Activated CD8-positive, alpha-beta T cell treated with anti-CD3 and anti-CD28 coated beads for 36 hours (primary cell): ENCODE measurements at places on chromosomes 1 and 21.

GRCh38 chr1:182680408-182680807 lies 4.0 kb downstream of the RGS8 start:
- DNase-seq: no peak

- no peak for DNase-seq
Observed at GRCh38 chr21:24395320-24395923, 1211.9 kb downstream of the MRPL39 start.

GRCh38 chr1:168599641-168600040 lies 23.2 kb downstream of the XCL1 start:
- DNase-seq: no peak

DNA sequence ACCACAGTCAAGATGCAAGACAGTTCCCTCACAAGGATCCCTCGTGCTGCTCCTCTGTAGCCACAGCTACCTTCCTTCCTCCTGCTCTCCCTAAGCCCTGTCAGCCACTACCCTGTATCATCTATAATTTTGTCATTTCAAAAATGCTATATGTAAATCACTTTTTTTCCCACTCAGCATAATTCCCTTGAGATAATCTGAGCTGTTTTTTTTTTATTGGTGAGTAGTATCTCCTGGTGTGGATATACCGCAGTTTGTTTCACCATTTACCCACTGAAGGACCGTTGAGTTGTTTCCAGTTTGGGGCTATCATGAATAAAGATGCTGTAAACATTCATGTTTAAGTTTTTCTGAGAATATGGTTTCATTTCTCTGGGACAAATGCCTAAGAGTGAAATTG lies 88.2 kb downstream of the HUNK start:
- DNase-seq: no peak

GRCh38 chr1:93585059-93585966 lies 96.3 kb downstream of the BCAR3 start:
- no peak for DNase-seq

GRCh38 chr1:10947691-10948462 lies 64.6 kb upstream of the TARDBP start:
- no peak for DNase-seq

DNA sequence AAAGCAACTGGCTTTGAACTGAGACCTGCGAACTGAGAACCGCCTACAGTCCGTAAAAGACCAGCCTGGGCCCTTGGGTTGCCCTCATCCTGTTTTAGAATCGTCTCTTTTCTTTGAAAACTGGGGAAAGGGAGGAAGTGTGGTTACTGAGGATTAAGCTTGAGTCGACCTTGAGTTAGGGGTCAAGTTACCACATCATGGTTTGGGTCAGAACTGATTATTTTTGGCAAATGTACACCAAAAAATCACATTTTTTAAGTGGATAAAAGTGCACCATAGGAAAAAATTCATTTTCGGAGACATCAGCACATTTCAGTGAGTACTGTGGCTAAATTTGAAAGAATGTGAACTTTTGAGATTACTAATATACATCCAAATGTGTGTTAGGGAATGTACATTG lies 76.9 kb upstream of the KAZN start:
- no peak for DNase-seq

GRCh38 chr1:156143765-156144489 lies 9.5 kb upstream of the SEMA4A start:
- no peak for DNase-seq

DNA sequence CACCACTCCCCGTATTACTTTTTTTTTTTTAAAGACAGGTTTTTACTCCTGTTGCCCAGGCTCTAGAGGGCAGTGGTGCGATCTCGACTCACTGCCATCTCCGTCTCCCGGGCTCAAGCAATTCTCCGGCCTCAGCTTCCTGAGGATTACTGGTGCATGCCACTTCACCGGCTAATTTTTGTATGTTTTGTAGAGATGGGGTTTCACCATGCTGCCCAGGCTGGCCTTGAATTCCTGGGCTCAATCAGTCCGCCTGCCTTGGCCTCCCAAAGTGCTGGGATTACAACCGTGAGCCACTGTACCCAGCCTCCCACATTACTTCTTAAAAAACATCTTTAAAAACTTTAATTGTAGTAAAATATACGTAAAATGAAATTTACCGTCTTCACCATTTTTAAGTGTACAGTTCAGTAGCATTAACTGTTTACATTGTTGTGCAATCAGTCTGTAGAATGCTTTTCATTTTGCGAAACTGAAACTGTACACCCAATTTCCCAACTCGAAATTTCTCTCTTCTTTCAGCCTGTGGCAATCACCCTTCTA lies 77.0 kb downstream of the ZMYM4 start:
- no peak for DNase-seq

DNA sequence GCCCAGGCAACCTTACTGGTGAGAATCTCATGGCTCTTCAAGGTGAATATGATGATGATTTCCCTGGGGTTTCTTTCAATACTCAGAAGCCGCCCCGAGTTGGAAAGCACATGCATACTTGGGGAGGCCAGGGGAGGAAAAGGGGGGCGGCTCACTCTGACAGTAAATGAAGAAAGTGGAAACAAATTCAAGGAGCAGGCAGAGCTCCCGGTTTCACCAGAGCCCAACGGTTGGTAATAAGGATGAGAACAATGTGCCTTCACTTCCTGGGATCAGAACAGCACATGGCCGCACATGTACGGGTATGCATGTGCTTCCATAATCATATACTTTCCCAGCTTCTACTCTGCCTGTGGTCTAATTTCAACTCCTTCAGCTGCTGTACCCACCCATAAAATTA lies 3.8 kb upstream of the ARHGEF2 start:
- DNase-seq: no peak

DNA sequence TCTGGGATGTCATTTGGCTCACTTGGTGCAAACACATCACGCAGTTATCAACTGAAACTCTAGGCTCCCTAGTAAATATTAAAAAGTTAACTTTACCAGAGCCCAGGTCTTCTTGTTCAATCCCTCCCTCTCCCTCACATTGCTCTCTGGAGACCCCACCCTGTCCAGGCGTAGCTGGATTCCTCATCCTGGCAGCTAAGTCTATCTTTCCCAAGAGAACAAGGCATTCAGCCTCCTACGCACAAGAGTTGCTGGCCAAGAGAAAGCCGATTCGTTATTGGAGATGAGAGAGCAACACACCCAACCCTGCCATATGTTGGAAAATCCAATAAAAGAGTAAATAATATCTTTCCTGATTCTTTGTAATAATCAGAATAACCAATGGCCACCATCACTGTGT lies 117.9 kb downstream of the SLC30A10 start:
- DNase-seq: no peak

- no peak for DNase-seq
Observed at GRCh38 chr21:34892209-34892608, 156.9 kb downstream of the RUNX1 start.

GRCh38 chr1:62728963-62729362 lies 40.8 kb upstream of the DOCK7 start:
- no peak for DNase-seq

DNA sequence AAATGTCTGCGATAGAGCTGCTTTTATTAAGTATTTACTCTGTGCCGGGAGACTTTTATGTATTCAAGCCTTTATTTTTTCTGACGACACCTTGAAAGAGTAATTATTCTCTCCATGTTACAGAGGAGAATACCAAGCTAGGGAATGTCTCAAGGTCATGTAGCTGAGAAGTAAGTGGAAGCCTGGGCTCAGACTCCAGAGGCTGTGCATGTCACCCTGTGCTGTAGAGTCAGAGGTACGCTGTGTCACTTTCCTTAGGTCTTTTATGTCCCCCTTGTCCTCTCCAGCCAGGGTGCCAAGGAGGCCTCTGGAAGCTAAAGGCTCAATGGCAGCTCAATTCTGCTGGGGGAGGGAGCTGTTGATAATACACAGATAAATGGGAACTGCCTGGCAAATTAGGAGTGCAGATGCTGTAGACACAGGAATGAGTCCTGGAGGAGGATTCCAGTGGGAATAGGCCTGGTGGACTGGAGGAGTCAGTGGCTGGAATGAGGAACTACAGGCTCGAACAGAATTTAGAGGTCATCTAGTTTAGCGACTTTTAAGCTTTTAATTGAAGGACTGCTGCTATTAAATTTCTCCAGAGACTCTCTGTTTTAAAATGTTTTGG lies 9.3 kb upstream of the IL19 start:
- no peak for DNase-seq

- DNase-seq: no peak
Observed at GRCh38 chr1:192615055-192615454, 20.9 kb upstream of the RGS13 start.

DNA sequence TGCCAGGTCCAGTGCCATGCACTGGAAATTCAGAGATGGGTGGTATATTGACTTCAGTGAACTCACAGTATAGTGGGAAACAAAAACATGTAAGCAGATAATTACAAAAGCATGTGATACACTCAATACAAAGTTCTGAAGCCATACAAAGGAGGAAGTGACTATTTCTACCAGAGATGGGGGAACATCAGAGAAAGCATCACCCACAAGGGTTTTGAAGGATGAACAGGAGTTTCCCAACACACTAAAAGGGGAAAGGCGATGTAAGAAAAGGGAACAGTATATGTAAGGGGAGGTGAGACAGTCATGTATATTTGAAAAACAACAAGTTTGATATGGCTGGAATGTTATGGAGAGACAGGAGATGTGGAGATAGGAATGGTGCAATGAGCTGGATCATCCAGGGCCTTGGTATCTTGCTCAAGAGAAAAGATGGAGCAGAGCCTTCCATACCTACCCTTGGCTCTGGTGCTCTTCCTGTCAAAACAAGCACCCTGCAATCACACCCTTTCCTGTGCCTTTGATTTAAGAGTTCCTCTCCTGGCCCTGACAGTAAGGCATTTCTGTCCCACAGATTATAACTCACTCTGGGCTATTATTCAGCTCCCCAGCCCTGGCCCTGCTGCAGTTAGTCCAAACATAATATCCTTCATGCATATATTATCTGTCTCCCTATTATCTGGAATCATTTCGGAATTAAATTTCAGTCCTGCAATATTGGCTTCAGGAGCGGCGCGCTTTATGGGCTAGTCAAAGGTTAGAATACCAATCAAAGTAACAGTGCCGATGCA lies 60.5 kb downstream of the DMAP1 start:
- no peak for DNase-seq

- no peak for DNase-seq
Observed at GRCh38 chr1:240073097-240073496, 18.6 kb upstream of the FMN2 start.

- DNase-seq: no peak
Observed at GRCh38 chr1:208004851-208005250, 93.9 kb upstream of the CD34 start.

- peak; percentile 21 for DNase-seq
Observed at GRCh38 chr1:64537942-64538341, 68.0 kb downstream of the CACHD1 start.

DNA sequence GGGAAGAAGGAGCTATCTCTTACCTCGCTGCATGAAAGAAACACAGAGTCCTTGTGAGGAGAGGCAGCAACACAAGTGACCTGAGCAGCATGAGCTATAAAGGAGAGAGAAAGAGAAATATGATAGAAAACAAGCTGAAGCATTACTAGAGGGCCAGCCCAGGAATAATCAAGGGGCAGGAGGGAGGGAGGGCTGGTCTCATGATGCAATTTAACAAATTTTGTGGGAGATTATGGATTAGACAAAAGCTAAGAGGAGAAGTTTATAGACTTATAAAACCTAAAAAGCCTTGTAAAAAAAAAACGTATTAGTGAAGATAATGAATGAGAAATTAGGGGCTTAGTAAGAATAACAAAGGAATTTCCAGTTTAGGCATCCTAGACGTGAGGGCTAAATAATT lies 5.0 kb downstream of the WDR77 start:
- DNase-seq: no peak

DNA sequence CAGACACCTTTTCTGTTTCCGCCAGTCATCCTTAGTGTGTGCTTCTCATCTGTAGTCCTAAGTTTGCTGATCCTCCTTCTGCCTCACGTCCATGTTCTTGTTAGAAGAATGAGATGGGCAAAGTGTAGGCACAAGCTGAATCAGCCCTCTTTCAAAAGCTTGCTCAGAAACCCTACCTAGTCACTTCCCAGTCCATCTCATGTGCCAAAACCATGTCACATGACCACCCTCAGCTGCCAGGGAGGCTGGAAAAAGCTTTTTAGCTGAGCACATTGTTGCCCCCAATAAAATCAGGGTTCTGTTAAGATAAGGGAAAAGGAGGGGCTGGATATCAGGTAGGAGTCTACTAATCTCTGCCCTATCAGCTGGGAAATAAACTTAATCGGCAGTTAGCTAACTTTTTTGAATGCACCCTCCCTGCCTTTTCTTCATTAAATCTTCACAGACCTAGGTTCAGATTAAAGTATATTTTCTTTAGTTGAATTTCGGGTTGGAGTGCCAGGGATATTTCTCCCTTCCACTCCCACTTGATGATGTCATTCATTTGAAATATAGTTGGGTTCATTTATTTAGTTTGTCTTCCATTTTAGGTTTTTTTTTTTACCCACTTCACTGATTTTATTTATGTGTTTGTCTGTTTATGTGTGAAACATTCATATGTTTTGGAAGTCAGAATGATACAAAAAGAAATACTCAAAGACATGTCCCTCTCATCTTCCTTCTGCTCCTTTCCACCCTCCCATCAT lies 129.2 kb downstream of the ROR1 start:
- DNase-seq: no peak

GRCh38 chr21:32333953-32334673 lies 35.5 kb downstream of the MRAP start:
- DNase-seq: no peak

DNA sequence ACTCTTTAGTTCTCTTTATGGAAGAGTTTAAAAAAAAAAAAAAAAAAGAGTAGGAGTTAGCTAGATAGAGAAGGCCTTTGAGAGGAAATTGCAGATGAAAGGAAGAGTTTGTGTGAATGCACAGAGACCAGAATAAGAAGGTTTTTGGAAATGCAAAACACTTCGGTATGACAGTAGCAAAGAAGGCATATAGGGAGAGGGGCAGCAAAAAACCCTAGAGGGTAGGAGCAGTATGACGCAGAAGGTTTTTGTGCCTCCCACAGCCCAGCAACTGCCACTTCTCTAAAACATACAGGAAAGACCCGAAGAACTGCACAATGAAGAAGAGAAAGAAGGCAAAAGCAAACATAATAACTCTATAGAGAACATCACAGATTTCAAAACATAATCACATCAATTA lies 84.3 kb downstream of the WDR64 start:
- peak; percentile 3 for DNase-seq

DNA sequence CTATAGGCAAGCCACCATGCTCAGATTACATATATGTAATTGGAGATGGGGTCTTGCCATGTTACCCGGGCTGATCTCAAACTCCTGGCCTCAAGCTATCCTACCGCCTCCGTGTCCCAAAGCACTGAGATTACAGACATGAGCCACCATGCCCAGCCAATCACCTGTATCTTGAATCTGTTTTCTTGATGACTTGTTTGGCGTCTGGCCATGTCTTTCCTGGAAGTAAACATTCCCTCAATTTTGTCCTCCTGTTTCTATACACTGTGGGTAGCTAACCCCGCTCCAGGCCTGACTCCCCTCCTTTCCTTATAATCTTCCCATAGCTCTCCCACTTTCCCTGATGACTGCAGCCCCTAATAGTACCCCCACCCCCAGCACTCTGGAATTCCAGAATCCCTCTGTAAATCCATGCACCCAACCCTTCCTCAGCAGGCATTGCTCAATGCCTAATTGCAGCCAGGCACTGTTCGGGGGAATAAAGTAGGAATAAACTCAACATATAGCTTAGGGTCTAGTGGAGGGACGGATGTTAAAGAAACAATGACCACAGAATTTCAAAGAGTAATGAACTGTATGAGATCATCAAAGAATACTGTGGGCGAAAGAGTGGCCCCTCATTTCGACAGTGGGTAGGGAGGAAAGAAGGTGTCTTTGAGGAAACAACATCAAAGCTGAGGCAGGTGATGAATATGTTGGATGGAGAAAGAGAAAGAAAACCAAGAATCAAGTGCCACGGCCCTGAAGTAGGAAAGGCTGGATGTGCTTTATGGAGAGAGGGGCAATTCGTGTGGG lies 161.5 kb downstream of the ADSS2 start:
- no peak for DNase-seq

- DNase-seq: no peak
Observed at GRCh38 chr21:41634211-41634694, 126.3 kb upstream of the TMPRSS2 start.
